ENCODE measurements at places on chromosomes 1 and 21. TPM values are rescaled to one million over a fixed set of nuclear protein-coding genes. Genes with fewer than 3 reads are reported as not detected.

GRCh38 chr1:172148707-172149106 lies 271.8 kb upstream of the C1orf105 start:
- no peak for ATAC-seq

RNF186 gene
- total RNA-seq: not detected

DNA sequence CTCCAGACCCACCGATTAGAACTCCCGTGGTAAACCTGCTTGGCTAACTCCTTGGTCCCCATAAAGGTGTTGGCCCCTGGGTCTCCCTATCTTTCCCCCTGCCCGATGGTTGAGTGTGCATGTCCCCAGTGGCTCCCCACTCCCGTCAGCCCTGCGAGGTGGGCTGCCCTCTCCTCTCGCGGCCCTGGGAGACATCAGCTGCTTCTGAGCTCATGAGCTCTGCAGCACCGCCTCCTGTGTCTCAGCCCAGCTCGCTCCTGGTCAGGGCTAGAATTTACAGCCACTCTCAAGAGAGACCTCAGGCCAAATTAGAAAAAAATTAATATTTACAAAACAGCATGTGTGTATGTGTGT lies 15.9 kb upstream of the ZBTB21 start:
- no peak for ATAC-seq

DYRK3 gene
- 9.3 TPM for total RNA-seq

GRCh38 chr1:44030605-44031251 lies 534 bp downstream of the SLC6A9 start:
- peak; percentile 24 for ATAC-seq

DNA sequence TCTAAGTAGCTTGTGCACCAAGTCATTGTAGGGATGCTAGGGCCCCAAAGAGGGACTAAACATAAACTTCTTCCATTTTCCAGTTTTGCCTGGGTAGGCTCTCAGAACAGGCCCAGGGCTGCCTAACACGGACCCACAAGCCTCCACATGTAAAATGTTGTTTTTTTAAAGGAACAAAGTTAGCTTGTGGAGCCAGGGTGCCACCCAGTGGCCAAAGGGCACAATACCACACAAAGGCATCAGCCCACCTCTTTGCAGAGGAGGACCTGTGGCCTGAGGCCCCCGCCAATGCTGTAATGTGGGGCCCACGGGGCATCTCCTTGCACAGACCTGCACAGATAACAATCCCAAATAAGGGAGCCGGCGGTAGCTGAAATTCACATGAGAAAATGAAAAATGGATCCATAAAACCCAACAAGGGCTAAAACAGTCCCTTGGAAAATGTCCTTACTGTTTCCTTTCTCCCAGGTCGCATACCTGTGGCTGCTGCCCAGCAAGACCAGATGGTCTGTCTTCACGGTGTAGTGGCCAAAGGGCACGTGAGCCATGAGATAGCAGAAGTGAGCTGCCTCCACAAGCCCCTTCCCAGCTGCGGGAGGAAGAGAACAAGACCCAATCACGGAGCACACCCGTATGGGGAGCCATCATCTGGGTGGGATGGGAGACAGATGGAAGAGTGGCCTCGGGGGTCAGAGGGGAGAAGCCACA lies 23.8 kb downstream of the SEC16B start:
- no peak for ATAC-seq

ZYG11B gene
- total RNA-seq: 10.0 TPM

- no peak for ATAC-seq
Measured at GRCh38 chr1:46410156-46411009, 16.3 kb downstream of the FAAH start.

DNA sequence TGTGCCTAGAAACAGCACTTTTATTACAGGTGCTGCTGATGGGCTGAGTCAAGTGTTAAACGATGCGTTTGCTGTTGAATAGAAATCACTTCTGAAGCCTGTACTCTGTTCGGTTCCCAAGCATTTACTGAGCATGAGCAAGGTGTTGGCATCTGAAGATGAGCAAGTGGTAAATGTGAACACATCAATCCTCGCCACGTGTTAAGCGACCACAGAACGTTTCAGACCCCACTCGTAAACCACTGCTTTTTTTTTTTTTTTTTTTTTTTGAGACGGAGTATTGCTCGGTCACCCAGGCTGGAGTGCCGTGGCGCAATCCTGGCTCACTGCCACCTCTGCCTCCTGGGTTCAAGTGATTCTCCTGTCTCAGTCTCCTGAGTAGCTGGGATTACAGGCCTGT lies 241.2 kb downstream of the SETD4 start:
- no peak for ATAC-seq

GRCh38 chr1:109882288-109883245 lies 28.1 kb upstream of the CSF1 start:
- no peak for ATAC-seq

DNA sequence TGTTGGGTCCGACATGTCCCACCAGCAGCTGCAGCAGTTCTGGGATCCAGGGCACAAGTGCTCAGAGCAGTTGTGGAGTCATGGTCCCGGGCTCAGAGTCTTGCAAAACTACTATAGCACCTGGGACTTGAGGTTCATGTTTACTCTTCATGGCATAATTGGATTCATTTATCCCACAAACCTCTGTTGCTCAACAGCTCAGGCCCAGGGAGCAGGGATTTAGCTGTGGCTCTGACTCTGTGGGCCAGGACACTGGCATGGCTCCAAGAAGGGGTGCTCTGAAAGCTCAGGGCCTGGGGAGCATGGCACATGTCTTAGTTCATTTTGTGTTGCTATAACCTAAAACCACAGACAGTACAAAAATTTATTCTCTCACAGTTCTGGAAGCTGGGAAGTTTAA lies 626.7 kb upstream of the ADGRL2 start:
- no peak for ATAC-seq

GRCh38 chr1:221045842-221046831 lies 166.9 kb downstream of the HLX start:
- no peak for ATAC-seq

- ATAC-seq: no peak
Measured at GRCh38 chr1:61424382-61424781, 300.6 kb downstream of the TM2D1 start.

DNA sequence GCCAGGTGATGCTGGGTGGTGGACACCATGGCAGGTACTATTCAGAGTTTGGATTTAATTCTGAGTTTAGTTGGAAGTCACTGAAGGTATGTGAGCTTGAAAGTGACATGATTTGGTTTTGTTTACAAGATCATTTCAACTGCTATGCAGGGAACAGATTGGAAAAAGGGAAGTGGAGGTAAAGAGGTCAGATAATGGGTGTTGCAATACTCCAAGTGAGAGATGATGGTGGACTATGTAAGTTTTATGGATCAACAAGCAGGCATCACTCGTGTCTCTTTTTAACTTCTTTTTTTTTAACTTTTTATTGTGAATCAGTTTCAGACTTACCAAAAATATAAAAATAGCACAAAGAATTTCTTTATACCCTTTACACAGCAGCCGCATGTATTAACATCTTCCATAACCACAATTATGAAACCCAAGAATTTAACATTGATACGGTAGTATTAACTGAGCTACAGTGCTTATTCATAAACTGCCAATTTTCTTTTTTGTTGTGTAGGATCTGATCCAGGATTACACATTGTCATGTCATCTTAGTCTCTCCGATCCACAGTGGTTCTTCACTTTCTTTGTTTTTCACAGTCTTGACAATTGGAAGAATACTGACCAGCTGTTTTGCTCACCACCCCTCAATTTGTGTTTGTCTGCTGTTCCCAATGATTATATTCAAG lies 24.9 kb upstream of the NHLH2 start:
- no peak for ATAC-seq

OR2T33 gene
- not detected for total RNA-seq

CDC42 gene
- total RNA-seq: 264 TPM

DNA sequence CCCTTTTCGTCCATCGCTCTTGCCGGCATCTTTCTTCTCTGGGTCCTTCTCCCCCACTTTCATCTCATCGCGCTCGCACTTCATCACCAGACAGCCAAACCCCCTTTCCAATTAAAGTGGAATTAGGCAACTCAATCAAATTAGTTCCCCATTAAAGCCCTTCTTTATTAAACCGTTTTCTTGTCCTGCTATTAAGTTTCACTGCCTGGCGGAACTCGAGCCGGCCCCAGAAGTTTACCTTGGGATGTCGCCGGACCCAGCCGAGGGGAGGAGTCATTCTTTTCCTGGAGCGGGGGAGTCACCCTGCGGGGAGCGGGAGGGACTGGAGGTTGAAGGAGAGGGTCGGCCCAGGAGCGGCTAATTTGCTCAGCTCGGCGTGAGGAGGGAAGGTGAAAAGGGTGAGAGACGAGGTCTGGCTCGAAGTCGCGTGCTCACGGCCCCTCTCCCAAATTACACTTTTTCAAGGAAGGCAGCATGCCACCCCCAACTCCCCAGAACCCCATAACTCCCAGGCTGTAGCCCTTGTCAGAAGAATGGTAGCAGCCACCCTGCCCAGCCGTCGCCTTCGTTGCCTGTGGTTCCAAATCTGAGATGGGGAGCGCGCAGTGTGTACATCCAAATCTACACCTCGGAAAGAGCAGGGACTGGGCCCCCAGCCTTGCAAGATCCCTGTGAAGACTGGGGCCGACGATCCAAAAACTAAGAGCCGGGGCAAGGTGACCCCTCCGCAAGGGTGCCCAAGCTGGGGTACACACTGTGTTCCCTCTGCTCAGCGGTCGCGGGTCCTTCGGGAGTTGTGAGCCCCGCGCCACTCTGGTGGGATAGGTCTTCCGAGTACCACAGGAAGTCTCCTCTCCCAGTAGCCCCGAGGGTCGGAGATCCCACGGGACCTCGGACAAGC lies 6.4 kb downstream of the DMRTA2 start:
- no peak for ATAC-seq

DNA sequence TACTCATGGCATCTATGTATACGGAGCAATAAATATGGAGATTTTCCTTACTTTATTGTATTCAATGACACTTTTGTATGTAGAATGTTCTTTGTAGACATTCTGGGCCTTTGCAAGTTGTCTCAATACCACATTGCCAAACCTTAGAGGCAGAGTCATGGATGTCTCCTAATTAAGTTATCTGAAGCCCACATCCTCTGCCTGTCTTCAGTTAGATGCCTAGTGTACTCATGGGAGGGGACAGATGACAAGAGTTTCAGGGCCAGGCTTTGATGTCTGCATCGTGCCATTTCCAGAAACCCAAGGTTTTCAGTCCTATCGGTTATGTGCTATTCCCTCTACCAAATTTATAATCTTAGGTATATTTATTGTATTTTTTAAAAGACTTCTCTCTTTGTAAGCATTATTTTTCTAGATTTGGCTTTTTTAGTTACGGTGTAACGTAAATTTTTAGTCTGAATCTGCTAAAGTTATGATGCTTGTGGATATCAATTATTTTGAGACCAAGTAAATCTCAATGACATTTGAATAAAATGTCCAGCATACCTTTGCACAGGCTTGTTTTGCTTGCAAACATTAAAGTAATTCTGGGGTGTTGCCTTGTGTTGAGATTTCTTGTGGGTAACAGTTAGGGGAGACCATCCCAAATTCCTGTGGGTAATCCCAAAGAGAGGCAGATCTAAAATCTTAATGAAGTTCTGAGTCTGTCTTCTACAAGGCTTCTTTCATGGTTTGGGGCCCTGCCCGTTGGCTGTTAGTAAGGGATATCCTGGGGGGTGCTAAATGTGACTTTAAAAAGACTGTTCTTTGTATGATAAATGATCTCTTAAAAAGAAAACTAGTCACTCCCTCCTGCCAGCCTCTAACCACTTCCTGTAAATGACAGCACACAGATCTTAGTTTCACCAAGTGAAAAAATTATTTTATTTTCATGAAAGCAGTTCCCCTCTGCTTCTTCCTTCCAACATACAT lies 8.0 kb upstream of the MACF1 start:
- ATAC-seq: peak; percentile 45

MATN1 gene
- total RNA-seq: 0.26 TPM

DNA sequence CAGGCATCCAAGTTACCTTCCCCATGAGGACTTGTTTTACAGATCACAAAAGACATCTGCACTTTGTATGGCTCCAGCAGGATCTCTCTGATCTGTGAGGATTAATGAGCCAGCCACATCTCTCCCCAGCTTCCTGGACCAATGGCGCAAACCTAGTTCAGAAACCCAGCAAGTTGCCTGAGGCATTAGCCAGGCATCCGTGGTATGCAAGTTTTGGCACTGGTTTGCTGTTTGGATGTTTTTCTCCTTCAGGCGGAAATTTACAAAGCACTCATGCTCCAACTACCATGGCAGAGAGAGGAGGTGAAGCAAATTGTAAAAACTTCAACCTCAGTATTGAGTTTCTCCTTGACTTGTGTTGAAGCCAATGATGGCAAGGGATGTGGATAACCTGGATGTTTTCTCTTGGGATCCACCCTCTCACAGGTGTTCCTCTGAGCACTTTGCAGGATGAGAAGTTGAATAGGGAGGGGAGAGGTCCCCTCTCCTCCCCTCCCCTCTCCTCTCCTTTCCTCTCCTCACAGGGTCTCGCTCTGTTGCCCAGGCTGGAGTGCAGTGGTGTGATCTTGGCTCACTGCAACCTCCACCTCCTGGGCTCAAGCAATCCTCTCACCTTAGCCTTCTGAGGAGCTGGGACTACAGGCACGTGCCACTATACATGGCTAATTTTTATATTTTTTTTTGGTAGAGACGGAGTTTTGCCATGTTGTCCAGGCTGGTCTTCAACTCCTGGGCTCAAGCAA lies 25.6 kb upstream of the ENO1 start:
- no peak for ATAC-seq

PDZK1 gene
- not detected for total RNA-seq

ERO1B gene
- total RNA-seq: 4.2 TPM

DNA sequence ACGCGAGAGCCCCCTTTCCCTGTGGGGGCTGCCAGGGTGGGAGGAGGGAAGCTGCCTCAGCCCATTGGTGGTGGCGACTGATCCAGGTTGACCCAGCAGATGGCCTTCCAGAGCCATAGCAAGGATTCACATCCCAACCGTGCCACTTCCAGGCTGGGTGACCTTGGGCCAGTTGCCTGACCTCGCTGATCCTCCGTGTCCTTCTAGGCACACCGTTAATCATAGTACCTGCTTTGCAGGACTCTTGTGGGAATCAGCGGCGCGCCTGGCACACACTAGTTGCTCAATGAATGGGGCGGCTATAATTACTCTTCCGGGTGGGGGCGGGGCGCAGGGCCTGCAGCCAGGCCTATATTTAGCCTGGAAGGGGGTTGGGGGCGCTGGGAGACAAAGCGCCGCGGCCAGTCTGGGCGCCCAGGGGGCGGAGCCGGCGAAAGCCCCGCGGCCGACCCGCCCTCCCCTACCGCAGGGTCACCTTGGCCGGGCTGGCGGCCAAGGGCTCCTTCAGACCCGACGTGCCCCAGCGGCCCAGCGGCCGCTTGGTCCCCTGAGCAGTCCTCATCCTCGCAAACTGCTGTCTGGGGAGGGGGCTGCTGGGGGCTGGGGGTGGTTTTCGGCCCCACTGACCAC lies 5.1 kb downstream of the HSPB7 start:
- peak; percentile 31 for ATAC-seq

- no peak for ATAC-seq
Measured at GRCh38 chr1:1084372-1085170, 10.5 kb upstream of the RNF223 start.

- no peak for ATAC-seq
Measured at GRCh38 chr1:21378705-21379494, 61.0 kb upstream of the NBPF3 start.

DNA sequence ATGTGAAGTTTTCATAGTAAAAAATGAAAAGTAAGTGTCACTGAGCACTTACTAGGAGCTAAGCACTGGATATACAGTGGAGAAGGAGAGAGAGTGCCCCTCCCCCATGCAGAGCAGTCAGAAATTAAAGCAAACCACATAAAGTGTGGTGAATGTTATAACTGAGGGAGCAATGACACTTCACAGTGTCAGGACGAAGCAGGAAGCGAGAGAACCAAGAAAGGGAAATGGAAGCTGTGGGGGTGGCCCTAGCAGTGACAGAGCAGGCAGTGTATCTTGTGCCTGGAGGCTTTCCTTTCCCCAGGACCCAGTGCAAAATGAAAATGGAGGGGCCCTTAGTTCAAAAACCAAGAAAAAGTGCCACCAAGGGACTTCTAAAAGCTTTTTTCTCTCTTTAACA lies 21.5 kb upstream of the RCAN3 start:
- ATAC-seq: peak; percentile 87
